ENCODE measurements at places on chromosomes 6 and 20.
A peak's percentile ranks its signal among the peaks of the same experiment; 100 is the strongest.

GRCh38 chr6:149031859-149032598 is 285.2 kb downstream of the UST start:
- no peak for DNase-seq

DNA sequence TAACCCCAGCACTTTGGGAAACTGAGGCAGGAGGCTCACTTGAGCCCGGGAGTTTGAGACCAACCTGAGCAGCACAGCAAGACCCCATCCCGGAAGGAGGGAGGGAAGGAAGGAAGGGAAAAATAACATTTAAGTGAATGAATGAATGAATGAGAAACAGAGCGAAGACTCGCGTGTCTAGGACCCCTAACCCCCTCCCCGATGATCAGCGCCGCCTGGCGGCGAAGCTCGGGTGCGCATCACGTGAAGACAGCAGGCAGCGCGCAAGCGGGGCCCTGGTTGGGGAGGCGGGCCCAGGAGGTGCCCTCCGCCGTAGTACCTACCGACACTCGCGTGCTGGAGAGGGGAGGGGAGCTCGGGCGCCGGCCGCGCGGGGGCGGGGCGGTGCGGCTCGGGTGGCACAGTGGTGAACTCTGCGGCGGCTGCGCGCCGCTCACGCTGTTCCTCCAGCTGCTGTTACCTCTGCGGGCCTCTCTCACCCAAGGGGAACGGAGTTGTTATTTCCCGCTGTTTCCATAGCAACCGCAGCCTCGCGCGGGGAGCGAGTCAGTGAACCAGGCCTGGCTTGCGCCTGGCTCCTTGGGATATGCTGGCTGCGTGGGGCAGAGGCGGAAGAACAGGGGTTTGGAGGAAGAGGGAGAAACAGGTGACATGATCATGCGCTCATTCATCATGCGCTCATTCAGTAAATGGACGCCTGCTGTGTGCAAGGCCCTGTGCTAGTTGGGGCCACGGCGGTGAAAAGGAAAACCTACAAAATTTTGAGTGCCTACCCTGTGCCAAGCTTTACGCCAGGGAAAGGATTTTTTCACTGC is 2.0 kb upstream of the DCDC2 start:
- DNase-seq = peak; percentile 72

DNA sequence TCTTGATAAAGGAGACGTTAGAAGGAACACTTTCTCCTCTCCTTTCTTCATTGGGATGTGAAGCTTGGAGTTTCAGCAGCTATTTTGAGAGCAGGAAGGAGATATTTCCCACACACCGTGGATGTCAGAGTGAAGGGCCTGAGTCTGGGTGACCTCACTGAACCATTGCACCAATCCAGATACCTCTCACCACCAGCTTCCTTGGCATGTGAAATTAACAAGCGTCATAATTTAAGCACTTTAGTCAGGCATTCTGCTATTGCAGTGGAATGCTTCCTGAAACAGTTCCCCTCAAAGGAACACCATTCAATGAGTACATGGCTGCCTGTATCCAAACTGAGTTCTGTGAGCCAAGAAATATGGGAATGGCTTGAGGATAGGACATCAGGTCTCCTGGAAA is 83.7 kb downstream of the CHMP4B start:
- DNase-seq = no peak

GRCh38 chr6:29667158-29667557 is 10.3 kb downstream of the MOG start:
- DNase-seq = no peak

GRCh38 chr20:42027746-42028268 is 409.6 kb upstream of the CHD6 start:
- DNase-seq = no peak
